MCF 10A (cell line): ENCODE measurements at places on chromosomes 11 and 22.
A peak's percentile ranks its signal among the peaks of the same experiment; 100 is the strongest.

- no peak for DNase-seq
These were observed 97.8 kb downstream of the TRMU start for GRCh38 chr22:46433318-46433717.

DNA sequence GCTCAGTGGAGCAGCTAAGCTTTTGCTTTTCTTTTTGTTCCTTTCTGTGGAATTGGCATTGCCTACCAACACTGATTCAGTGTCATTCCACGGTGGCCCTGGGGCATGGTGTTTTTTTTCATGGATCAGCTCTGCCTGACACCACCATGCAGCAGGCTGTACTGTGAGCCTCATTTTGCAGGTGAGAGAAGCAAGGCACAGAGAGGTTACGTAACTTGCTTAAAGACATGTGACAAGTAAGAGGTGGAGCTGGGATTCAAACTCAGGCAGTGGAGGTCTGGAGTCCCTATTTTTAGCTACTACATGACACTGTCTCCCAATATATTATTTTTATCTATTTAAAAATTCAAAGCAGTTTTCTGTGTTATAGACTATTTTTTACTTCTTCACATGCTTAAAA, 44.4 kb downstream of the APOL3 start:
- DNase-seq: no peak

DNA sequence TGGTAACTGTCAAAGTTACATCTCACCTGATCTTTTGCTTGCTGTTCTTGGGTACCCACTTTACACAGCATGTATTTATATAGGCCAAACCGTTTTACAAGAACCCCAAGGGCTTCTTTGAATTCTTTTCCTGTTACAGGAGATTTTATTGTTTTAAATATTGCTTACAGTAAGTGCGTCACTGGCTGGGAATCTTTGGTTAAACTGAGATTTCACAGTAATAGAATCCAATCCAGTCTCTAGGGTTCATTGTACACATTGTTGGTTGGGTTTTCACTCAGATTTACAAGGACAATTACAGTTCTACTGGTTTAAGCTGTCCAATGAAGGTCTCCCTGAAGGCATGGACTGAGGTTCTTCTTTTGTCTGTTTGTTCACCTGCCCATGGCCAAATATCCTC, 171.7 kb downstream of the INSC start:
- DNase-seq: no peak

GRCh38 chr11:124663861-124664260, 9.7 kb downstream of the SIAE start:
- DNase-seq: no peak

GRCh38 chr22:38494498-38494897, 11.6 kb downstream of the DDX17 start:
- no peak for DNase-seq

DNA sequence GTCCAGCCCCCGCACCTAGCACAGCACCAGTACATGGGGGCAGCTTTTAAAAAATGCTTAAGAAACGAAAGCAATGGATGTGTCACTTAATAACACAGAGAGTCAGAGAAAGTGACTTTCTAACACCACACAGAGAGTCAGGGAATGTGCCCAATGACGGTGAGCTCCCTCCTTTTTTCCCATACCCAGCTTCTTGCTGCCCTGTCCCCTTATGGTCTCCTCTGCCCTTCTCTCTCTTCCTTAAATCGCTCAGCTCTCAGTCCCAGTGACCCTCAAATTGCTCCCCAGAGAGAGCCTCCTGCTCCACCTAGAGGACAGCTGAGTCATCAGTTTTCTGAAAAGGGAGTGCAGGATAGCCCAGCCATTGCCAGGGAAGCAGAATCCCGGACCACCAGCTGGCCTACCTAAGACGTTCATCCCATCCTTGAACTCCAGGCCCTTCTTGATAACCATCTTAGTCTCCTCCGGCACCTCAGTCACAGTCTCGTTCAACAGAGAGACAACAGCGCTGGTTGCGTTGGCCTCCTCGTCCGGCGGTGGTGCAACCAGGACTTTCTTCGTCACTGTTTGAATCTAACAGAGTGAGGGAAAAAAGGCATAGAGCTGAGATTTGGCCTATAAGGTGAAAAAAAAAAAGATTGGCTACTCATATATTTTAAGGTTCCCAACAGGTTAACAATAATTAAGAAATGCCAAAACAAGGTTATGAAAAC, 113.5 kb downstream of the SLC1A2 start:
- peak; percentile 61 for DNase-seq

GRCh38 chr11:12906501-12906900, 102.6 kb upstream of the RASSF10 start:
- DNase-seq: no peak

GRCh38 chr22:42473484-42474193, 41.4 kb upstream of the NFAM1 start:
- DNase-seq: peak; percentile 74

DNA sequence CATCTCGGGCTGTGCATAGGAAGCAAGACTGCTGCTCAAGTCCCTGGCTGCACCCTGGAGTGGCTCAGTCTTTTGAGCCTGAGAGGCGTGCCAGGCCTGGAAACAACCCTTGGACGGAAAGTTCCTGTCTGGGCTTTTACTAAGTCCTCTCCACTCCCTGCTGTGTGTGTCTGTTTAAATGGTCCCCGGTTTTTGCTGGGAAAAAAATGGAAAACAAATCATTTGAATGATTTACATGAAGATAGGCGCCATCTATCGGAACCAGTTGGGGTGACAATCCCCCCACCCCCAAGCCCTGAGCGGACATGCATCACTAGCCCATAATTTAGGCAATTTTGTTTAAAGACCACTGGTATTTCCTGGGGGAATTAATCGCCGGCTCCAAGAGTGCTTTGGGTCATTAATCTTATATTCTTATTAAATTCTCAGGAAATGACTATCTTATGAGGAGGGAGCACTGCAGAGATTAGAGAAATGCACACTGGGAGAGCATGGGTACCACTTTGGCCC, 2.7 kb upstream of the GAB2 start:
- DNase-seq: peak; percentile 52

DNA sequence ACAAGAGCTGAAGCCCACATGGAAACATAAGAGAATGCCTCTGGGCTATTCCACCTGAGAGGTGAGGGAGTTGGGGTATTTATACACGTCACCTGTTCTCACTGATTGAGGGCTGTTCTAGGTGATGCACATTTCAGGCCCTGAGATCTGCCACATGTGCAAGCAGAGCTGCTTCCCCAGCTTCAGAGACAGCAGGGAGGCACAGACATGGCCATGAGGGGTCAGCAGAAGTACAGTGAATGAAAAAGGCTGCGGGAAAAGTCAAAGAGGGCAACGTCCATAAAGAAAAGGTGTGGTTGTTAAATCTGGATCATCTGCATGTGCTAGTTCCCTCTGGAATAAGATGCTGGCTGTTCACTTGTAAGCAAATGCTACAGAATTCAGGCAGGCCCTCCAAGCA, 75.4 kb downstream of the GAB4 start:
- peak; percentile 37 for DNase-seq

DNA sequence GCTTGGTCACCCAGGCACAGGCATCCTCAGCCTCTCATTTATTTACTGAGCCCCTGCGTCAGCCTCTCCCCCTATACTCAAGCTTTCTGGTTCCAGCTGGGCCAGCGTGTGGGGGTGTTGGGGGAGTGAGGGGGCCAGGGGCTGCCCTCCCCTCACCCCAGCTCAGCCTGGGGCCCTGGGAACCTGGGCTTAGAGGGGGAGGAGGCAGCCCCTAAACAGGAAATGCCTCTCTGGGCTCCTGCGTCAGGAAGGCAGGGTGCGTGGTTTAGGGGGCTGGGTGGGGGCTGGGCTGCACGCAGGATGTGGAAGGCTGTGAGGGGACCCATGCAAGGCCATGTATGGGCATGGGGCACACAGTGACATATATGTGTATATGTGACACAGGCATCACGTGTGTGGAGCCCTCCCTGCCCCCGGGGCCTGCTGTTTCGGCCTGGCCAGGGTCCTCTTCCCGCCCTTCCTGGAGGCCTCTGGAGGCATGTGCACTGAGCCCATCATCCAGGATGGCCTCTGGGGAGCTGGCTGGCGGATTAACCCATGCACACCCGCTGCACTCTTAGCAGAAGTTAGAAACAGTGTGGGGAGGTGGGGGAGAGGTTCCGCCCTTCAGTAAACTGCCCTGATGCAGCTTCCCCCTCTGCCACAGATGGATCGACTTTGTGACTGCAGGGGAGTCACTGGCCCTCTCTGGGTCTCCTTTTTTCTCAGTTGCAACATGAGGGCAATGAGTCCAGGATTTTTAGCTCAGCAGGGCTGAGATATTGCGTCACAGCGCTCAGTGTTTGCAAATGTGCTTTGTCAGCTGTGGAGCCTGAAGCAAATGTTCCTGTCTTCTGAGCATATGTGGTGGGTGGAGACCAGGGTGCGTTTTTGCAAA, 1.1 kb upstream of the CD248 start:
- DNase-seq: peak; percentile 90

GRCh38 chr11:2576111-2576510, 123.7 kb downstream of the KCNQ1OT1 start:
- DNase-seq: no peak

- peak; percentile 57 for DNase-seq
These were observed 48.3 kb downstream of the RPUSD4 start for GRCh38 chr11:126163074-126163700.

- DNase-seq: no peak
These were observed 7.1 kb upstream of the QSER1 start for GRCh38 chr11:32885556-32885955.

DNA sequence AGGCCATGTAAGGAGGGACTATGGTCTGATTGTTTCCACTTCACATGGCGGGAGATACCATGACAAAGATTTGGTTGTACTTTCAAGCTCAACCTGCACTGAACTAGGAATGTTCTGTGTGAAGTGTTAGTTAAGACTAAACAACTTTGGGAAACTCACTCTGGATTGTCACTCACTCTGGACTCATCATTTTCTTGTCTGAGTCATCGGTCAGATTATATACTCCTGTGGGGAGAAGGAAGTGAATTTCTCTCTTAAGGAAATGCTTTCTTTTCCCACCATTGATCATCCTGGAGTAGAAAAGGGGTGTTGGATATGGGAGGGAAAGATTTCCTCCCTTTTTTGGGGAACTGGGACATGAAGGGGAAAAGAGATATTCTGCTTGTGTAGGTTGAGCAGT, 26.9 kb upstream of the CAT start:
- no peak for DNase-seq

GRCh38 chr11:120249279-120250262, 9.6 kb downstream of the POU2F3 start:
- no peak for DNase-seq

DNA sequence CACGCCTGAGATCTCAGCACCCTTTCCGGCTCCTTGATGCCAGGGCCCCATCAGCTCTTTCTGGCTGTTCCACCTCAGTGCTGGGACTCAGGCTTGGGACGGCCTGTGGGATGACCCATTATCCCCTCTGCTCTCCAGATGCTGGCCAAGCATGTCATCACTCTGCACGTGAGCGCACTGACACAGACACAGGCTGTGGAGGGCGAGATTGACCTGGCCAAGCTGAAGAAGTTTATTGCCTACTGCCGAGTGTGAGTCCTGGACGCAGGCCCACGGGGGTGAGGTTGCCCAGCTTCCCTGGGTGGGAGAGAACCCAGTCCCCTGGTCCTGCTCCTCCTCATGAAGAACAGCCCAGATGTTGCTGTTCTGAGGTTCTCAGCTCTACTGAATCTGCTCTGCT, 17.7 kb downstream of the MCM5 start:
- DNase-seq: no peak

DNA sequence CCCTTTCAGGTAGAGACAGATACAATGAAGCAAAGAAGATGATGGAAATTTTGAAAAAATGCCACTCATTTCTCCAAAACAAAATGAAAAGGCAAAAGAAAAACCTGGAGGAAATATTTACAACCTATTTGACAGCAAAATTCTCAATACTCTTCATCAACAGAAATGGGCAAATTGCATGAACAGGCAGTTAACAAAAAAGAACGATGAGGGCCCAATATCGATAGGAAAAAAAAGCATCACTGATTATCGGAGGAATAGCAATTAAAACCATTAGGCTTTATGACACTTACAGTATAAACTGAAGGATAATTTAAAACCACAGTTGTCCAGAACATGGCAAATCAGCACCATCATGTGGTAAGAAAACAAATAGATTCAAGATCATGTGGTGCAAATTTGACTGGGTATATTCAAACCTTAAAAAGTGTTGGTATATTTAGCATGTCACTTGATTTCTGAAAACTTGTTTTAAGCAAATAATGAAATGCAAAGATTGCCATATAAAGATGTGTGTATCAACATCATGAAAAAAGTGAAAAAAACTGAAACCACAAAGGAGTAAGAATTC, 222.9 kb downstream of the BRD1 start:
- DNase-seq: no peak

- DNase-seq: peak; percentile 43
These were observed 122.9 kb downstream of the MAML2 start for GRCh38 chr11:96219981-96220623.

DNA sequence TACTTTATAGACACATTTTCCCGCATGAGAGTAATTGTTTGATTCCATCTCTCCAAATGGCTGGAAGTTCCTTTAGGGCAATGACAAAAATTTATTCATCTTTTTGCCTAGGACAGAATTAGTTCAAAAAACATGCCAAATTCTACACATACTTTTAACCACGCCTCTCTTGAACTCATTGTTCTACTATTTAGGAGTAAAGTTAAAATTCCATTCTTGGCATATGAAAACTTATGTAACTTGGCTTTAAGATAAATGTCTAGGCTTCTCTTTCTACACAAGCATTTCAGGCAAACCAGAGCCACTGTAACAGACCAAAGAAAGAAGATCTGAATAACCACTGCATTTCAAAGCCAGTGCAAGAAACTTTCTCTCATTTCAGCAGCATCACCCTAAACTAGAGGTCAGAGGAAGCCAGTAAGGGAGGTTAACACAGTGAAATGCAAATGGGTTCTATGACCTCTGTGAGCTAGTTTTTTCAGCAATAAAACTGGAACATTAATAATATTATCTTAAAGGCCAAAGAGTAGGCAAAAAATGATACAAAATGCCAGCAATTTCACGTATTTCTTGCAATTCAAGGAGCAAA, 73.0 kb downstream of the RSF1 start:
- DNase-seq: no peak

GRCh38 chr11:120133216-120134105, 4.5 kb downstream of the TRIM29 start:
- no peak for DNase-seq

GRCh38 chr22:37499027-37499707, 13.0 kb upstream of the MFNG start:
- DNase-seq: no peak

DNA sequence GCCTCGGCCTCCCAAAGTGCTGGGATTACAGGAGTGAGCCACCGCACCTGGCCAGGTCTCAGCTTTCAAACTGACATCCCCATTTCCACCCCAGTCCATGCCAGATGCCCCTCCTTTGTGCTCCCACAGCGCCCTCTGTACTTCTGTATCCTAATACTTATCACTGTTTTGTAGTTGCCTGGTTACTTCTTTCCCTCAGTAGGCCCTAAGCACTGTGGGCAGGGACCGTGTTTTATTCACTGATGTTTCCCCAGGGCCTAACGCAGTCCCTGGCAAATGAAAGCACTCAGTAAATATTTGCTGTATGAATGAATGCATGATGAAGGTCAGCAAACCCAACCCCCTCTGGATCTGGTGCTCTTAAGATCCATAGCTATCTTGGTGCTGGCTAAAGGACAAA, 2.2 kb upstream of the TRIM3 start:
- DNase-seq: no peak
